ENCODE measurements at places on chromosomes 4 and X.

DNA sequence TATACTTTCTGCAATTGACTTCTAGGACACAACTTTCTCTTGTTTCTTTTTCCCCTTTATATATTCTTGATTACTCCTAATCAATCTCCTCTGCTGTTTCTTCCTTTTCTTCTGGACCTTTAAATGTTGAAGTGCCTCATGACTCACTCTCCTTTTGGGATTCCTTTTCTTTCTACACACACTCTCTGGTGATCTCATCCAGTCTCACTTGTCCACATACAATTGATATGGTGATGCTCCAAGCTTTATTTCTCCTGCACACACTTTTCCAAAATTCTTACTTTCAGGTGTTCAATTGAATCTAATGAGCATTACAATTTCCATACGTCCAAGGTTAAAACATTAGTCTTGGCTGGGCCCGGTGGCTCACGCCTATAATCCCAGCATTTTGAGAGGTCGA is 794.8 kb upstream of the EPHA5 start:
- DNase-seq: no peak

DNA sequence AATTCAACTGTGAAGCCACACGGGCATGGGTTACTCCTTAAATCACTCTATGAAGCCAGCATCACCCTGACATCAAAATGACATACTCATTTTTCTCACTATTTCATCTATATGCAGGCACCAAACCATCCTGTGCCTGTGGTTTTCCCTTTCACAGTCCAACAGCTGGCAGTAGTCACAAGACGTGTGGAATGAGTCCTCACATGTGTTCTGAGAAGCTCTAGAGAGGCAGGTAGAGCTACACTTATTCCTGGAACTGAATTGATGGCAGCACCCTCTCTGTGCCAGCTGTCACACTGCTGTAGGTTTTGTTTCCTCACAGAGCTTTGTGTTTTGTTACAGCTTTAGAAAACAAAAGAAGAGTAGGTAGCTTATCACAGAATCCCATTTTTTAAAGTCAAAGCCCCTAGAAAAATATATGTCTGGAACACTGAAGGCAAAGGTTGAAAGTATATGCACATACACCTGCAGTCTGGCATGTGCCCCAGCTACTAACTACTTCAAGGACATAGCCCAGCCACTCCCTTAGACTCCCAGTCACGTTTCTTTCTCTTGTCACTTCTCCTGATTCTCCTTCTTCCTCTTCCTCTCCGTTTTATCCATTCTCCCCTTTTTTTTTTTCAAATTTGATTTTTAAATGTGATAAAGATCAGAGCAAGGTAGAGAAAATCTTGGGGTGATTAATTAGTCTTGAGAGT is 107.1 kb downstream of the ANXA10 start:
- DNase-seq: no peak

- no peak for DNase-seq
Observed at GRCh38 chr4:83582289-83582785, 46.4 kb downstream of the GPAT3 start.

GRCh38 chrX:86104526-86104925 is 43.7 kb upstream of the DACH2 start:
- DNase-seq: no peak

GRCh38 chrX:70301716-70302115 is 11.8 kb downstream of the KIF4A start:
- DNase-seq: no peak

- DNase-seq: no peak
Observed at GRCh38 chr4:717601-718320, 12.1 kb downstream of the PCGF3 start.

DNA sequence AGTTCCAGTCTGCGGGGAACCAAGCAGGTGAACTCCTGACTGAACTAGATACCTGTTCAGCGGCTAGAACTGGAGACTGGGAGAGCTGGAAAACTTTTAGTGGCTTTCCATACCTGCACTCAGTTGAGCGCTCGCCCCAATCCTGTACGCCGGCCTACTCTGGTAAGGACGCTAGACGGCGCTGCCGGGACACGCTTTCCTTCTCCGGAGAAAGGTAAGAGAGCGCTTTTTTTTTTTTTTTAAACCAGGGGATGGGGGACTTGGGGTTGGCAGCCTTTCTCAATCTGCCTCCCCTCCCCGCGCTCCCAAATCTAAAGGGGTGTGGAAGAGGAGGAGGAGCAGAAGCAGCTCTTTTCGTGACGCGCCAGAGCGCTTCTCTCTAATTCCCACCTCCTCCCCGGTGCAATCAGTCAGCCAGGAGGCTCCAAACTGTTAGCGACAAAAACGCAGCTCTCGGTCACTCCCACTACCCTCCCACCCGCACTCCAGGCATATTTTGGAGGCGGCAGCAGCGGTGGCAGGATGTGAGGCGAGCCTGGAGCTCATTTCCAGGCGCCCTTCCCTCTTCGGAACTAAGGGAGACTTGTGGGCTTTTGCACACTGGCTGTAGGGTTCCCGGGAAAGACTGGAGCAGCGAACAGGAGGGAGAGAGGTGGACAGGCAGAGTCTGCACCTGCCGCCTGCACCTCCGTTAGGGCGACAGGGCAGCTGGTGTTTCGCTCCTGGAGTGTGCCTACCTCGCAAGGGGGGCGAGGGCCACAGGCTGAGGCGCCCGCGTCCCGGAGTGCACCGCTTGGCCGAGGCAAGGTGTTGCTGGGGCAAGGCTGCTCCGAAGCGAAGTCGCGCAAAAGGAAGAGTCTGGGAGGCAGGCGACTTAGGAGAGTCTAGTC is at the start of gene IL1RAPL2:
Gene IL1RAPL2 (plus strand): TSS at position 409 of the 890 bp plus-strand sequence.
- no peak for DNase-seq

DNA sequence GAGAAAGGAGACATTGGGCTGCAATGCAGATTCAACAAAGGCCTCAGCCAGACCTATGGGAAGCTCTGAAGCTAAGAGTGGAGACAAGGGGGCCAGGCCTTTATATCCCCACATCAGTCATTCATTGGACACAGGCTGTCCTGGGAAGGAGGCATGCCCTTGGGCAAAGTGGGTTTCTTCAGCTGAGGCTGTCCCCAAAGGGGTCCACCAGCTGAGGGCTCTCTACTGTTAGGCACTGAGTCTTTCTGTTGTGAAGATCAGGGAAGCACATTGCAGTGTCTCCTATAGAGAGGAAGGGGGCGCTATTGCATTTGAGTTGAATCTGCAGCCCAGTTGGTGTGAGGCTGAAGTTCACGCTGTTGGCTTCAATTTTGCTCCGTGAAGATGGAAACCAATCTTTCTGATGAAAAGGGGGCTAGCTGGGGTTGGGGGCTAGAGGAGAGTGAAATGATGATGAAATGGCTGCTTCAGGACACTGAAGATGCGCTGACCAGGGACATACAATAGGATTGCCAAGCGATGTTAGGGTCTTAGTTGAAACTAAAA is 48.0 kb downstream of the SLC25A5 start:
- DNase-seq: no peak

GRCh38 chr4:170805352-170805751 is 715.6 kb upstream of the AADAT start:
- no peak for DNase-seq

DNA sequence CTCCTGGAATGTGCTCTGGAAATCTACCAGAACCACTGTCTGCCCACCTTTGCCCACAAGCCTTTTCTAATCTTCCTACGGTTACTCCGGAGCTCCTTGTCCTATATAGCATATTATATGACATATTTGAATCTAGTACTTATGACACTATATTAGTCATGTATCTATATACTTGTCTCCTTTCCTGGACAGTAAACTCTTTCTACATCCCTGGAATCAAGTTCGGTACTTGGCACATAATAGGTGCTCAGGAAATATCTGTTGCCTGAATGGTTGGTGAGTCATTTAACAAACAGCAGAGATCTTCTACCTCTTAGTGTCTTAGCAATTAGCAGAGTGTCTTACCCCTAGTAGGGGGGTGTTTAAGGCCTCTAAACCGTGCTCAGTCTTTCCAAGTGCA is 123.6 kb downstream of the RELL1 start:
- no peak for DNase-seq

- no peak for DNase-seq
Observed at GRCh38 chr4:151304755-151305154, 20.6 kb downstream of the SH3D19 start.

DNA sequence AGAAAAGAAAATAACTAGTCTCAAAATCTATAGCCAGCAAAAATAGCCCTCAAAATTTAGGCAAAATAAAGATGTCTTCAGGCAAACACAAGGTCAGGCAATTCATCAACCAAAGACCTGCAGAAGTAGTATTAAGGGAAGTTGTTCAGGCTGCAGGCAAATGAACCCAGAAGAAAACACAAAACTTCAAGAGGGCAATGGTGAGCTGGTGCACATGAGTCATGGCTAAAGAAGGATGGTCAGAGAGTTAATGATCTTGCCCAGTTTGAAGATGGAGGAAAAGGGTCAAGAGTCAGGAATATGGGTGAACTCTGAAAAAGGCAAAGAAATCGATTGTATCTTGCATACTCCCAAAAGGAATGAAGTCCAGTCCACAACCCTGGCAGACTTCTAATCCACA is 83.1 kb upstream of the FAT4 start:
- no peak for DNase-seq

DNA sequence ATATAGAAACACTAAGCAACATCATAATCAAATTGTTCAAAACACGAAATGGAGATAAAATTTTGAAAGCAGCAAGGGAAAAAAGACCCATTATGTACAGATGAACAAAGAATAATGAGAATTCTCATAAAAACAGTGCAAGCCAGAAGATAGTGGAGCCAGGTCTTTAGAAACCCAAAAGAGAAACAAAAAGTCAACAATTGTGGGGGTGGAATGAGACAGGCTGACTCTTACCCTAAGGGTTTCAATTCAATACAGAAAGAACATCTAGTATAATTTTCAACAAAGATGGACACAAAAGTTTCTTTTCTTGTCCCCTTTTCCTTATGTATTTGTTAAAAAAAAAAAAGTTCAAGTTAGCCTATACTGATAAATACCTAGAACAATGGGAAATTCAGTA is 34.0 kb upstream of the MAGEB2 start:
- DNase-seq: no peak

DNA sequence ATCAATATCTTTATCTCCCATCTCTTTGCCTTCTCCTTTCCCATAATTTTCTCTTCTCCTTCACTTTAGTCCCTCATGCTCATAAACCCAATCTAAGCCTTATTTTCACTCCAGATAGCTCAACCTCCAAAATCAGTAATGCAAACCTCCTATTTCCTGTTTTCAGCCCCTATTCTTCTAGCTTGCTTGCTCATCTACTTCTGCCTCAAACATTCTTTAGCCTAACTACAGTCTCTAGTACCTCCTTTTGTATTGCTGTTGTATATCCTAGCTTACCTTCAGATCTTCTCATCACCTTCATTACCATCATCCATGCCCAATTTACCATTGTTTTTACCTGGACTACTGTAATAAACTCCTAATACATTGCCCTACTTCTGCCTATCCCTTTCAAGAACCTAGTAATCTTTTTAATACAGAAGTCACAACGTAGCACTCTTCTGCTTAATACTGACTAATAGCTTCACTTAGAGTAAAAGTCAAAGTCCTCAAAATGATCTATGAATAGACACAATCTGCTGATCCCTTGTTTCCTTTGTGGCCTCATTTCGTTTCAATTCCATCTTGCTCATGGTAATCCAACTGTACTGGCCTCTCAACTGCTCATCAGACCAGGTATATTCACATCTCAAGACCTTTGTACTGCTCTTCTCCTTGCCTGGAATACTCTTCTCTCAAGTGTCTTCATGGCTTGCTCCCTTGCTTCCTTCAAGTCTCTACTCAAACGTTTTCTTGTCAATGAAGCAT is 123.4 kb downstream of the FAM13A start:
- no peak for DNase-seq

DNA sequence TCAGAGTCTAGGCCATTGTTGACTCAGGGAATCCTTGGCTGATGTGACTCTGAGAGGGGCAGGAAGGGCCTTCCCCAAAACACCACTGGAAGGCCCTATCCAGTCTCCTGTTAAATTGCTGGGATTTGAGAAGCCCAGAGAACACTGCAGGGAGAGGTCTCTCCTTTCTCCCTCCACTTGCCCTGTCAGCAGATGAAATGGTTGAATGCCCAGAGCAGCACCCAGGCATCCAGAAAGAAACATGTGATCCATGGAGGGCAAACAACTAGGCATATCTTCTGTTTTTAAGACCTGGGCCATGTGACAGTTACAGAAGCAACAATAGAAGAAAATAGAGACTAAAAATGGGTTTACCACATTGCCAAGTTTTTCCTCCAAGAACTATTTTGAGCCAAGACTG is 291.1 kb downstream of the QDPR start:
- DNase-seq: no peak

- DNase-seq: no peak
Observed at GRCh38 chr4:120829113-120829831, 93.3 kb downstream of the PRDM5 start.

DNA sequence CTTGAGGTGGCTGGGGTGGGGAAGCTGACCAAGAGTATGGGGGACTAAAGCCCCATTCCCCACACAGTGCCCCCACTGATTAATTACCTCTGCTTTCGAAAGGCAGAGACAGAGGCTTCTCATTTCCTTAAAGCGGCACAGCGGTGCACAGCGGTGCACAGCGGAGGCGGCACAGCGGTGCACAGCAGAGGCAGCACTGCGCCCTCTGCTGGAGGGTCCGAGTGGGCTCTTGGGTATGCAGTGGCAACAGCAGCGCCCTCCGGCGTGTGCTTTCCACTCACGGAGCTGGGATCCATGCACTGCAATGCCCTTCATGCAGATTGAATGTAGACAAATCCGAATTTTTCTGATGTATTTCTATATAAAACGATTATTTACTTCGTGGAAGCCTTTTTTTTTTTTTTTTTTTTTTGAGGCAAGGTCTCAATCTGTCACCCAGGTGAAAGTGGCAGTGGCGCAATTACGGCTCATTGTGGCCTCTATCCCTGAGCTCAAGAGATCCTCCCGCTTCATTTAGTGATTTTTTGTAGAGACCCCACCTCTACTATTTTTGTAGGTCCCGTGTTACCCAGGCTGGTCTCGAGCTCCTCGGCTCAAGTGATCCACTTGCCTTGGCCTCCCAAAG is 19.7 kb upstream of the PRPS2 start:
- peak; percentile 53 for DNase-seq

GRCh38 chr4:180695851-180696250 is 1547.4 kb upstream of the TENM3 start:
- DNase-seq: no peak

GRCh38 chrX:153400146-153401132 is 711 bp downstream of the PNMA6E start:
- peak; percentile 41 for DNase-seq

GRCh38 chr4:57163530-57164459 is 53.6 kb upstream of the IGFBP7 start:
- DNase-seq: peak; percentile 51

GRCh38 chr4:55547918-55548317 is 1.2 kb upstream of the CLOCK start:
- DNase-seq: no peak

DNA sequence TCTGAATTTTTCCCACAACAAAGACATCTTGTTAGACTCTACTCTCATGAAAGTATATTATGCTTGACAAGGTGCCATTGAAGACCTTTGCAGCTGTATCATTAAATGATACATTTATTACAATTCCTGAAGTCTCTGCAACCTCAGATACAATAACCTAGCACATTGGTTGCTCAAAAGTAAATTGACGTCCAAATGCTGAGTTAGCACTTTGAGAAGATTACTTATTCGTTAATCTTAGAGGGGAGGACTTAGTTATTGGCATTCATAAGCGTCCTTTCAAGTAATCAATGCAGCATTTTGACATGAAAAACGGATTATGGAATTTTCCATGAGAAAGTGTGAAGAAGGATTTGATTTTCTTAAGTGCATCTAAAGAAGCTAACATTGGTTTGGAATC is 151.6 kb downstream of the ARSF start:
- no peak for DNase-seq

All from T-helper 9 cell (primary cell).